ENCODE measurements at places on chromosomes 6 and 20.

GRCh38 chr6:13188306-13188705, 140.0 kb downstream of the TBC1D7 start:
- DNase-seq = no peak

DNA sequence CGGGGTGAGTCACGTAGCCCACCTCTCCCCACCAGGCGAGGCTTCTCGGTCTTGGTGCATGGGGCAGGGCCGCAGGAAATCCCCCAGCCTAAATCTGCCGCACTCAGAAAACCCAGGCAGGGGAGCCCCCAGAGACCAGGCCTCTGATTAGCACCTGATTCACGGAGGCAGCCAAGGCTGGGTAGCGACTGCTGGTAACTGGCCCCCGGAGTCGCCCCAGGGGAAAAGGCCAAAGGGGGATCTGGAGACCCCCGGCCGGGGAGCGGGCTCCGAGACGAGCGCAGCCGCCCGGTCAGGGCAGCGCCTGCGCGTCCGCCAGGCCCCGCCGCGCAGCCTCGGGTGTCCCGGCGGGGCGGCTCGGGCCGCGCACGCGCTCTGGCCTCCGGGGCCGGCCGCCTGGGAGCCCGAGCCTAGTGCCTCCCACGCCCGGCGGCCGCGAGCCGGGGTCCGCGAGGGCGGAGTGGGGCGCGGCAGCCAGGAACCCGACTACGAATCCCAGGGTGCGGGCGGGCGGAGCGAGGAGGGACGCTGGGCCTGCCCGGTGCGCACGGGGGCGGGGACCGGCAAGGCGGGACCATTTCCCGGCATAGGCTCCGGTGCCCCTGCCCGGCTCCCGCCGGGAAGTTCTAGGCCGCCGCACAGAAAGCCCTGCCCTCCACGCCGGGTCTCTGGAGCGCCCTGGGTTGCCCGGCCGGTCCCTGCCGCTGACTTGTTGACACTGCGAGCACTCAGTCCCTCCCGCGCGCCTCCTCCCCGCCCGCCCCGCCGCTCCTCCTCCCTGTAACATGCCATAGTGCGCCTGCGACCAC, at the start of gene DUSP22:
DUSP22 (plus strand) TSS at position 791 of the 809 bp plus-strand sequence. CDS start 53 bp downstream, outside the sequence.
- DNase-seq = peak; percentile 87

DNA sequence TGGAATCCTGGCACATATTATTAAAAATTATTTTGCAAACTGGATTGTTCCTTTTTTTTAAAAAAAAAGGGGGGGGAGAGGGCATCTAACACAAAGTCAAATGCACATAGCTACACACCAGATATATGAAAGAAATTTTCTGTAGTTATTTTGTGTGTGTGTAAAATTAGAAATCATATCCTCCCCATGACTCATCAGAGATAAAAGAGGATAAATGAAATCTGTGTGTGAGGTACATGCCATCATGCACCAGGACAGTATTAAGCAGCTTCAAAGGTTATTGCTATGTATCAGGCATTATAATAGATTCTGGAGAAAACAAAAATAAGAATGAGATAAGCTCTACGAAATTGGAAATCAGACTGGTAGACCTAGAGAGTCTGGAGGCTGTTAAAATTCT, 5.2 kb downstream of the BTBD9 start:
- no peak for DNase-seq

- no peak for DNase-seq
These were observed 62.2 kb upstream of the KLHL31 start for GRCh38 chr6:53727748-53728147.

DNA sequence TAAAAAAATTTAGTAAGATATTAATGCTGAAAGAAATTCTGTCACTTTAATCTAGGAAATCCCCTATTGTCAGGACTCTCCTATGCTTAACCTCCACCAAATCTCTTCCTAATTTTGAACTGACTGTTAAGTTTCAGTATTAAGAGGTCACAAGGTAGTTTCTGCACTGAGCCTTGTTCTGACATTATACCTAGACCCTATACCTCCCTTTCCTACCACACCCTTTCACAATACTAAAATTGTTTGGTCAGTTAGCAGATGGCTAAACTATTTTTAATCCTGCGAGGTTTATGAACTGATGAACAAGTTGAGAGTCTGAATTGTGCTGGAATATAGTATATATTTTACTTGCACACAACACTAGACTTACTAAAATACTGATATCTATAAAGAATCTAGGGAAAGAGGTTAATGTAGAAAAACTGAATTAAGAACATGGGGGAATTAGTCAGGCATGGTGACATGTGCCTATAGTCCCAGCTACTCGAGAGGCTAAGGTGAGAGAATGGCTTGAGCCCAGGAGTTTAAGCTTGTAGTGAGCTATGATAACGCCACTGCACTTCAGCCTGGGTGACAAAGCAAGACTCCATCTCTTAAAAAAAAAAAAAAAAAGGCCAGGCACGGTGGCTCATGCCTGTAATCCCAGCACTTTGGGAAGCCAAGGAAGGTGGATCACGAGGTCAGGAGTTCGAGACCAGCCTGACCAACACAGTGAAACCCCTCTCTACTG, 51.5 kb downstream of the HBS1L start:
- DNase-seq = no peak

DNA sequence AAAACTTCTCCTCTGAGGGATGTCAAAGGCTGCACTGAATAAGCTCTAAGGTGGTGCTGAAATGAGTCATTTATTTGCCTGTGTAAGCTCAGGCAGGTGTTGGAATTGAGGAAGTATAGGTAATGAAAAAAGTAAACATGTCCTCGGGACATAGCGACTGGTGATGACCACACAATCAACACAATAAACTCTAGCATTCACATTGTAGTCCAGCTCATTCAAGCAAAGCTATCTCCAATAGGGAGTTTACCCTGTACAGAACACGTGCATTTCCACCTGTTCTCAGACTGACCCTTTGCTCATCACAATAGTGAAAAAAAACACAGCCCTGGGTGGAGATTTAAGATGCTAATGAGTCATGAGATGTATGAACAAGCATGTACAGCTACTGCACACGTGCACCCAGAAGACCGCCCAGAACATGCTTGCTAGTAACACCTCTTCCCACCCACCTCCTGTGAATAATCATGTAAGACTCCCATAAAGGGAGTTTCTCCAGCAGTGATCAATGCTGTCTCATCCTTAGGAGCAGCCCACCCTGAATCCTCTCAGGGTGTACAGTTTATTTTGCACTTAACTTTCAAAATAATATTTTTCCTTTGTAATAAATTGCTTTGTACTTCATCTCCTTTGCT, 33.0 kb upstream of the POU5F1 start:
- no peak for DNase-seq

GRCh38 chr6:148251891-148252290, 90.7 kb upstream of the SASH1 start:
- no peak for DNase-seq

DNA sequence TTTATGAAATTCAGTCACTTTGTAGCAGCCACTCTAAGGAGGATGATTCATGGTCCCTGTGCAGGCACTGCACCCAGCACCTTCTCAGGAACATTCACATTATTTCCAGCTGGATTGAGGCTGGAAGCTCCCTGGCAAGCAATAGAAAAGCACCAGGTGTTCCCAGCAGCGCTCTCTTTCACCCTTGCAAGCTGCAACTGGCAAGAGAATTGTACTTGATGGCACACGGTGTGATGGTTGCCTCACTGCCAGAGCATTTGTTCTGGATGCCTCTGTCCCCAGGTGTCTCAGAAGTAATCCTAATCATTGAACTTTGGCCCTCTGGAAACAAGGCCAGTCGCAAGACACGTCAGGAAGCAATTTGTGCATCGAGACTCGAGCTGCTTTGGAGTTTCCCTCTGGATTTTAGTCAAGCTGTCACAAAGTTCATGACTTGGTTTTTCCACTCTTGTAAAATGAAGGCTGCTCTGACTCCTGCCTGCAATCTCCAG, 24.9 kb upstream of the PHACTR2 start:
- DNase-seq = no peak

GRCh38 chr6:127484212-127484863, 25.1 kb upstream of the KIAA0408 start:
- DNase-seq = no peak

GRCh38 chr6:105384004-105384403, 18.9 kb downstream of the PREP start:
- no peak for DNase-seq

- DNase-seq = no peak
These were observed 54.5 kb downstream of the GINS1 start for GRCh38 chr20:25461786-25462545.

DNA sequence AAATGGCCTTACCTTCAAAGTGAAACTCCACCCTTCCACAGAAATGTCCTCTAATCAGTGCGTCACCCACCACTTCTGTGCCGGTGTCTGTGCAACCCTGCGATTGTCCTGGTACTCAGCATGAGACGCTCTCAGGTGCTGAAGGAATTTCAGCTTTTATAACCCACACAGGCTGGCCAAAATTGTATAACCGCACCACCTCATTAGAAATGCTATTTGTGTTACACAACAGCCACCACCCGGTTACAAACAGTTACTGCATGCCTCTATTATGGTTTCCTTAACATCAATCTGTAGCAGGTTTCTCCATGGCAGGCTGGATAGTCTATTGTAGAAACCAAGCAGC, 51.5 kb downstream of the SLC23A2 start:
- peak; percentile 44 for DNase-seq

DNA sequence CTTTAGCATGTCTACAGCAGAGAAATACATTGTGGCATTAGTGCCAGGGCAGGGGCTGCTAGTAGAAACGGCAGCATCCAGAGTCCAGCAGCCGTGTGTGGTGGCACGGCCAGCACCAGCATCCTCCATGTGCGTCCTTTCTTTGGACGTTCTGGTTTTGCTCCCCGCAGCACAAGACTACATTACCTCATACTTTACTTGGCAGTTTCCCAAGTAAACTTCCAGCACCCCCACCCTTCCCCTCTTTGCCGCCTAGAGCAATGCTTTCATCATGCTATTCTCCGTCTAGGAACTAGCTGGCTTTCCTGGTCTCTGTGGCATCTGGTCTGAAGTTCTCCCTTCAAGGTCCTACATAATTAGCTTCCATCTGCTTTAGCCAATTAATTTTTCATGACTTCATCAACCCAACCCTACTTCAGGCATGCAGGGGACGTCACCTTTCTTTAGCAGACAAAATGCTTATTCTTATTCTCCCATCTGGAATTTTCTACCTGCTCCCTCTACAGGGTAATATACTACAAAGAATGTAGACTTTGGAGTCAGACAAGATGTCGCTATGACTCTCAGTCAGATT, 67.6 kb downstream of the BLOC1S5 start:
- no peak for DNase-seq
